Heart left ventricle (tissue), 16 donors: ENCODE measurements at places on chromosomes 7 and 10. TPM values are rescaled to one million over a fixed set of nuclear protein-coding genes. Genes with fewer than 3 reads are reported as not detected.

Gene SFMBT2
- 2.6 TPM for polyA plus RNA-seq

Gene ABCC2
- polyA plus RNA-seq = 0.21 TPM

Gene HEPACAM2
- not detected for polyA plus RNA-seq

Gene DPYSL4
- polyA plus RNA-seq = 33.1 TPM

Gene GPR15LG
- 0.11 TPM for polyA plus RNA-seq

Gene MYL7
- 2,597 TPM for polyA plus RNA-seq

Gene ZNF804B
- not detected for polyA plus RNA-seq

Gene NYAP1
- polyA plus RNA-seq = 0.50 TPM

Gene SYNPO2L
- polyA plus RNA-seq = 77.8 TPM

Gene ANKRD61
- polyA plus RNA-seq = 0.19 TPM

Gene FAM25A
- not detected for polyA plus RNA-seq

Gene AKR1B15
- polyA plus RNA-seq = not detected

Gene ELN
- 37.9 TPM for polyA plus RNA-seq

Gene ITIH5
- 2.7 TPM for polyA plus RNA-seq

Gene DNAH11
- 0.22 TPM for polyA plus RNA-seq

Gene UCN3
- polyA plus RNA-seq = not detected

Gene CD36
- 289 TPM for polyA plus RNA-seq

Gene ARMC3
- polyA plus RNA-seq = not detected

Gene HOXA2
- polyA plus RNA-seq = not detected

Gene NPTX2
- 4.8 TPM for polyA plus RNA-seq

Gene CABCOCO1
- not detected for polyA plus RNA-seq

Gene LBX1
- not detected for polyA plus RNA-seq

Gene TMEM196
- polyA plus RNA-seq = not detected

Gene DPP6
- 0.06 TPM for polyA plus RNA-seq

Gene ASZ1
- not detected for polyA plus RNA-seq

Gene KCNH2
- polyA plus RNA-seq = 154 TPM

Gene LRMDA
- 2.4 TPM for polyA plus RNA-seq

Gene AKR1D1
- polyA plus RNA-seq = not detected

Gene SPDYE2
- 0.15 TPM for polyA plus RNA-seq

Gene KCP
- 0.15 TPM for polyA plus RNA-seq

Gene SYT15
- polyA plus RNA-seq = 1.3 TPM
